ENCODE measurements at places on chromosomes 7 and 10.
A peak's percentile ranks its signal among the peaks of the same experiment; 100 is the strongest.

DNA sequence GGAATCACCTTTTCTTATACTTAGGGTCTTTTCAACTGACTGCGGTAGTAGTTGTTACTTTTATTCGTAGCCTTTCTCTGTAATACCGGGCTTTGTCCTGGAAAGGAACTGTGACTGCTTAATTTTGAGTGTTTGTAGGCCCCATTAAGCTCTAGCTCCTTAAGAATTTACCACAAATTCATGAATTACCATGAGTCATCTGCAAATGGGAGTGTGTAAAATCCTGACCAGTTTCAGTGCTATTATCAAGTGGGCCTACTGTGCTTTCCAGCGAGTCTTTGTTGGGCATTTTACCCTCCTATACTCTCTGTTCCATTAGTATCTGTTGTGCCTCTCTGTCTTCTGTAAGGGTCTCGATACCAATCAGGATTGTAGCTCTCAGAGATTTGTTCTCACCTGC is 49.7 kb downstream of the ZMYND11 start:
- no peak for DNase-seq

- peak; percentile 89 for DNase-seq
Measured at GRCh38 chr7:73827567-73828106, 3.2 kb upstream of the CLDN4 start.

DNA sequence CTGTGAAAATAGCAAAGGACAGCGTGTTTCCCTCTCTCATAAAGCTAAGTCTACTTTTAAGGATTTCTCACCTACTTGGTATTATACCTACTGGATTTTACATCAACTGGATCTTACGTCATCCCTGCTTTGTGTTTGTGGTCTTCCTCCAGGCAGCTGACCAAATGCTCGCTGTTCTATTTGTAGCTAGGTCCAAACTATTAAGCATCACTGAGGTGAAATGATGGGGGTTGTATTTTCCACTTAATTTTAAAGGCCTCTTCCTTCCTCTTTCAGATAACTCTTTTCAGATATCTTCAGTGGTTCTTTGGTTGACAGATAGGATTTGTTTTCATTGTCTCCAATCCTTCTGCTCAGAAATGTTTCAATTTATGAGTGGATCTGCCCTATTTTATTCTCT is 169.7 kb downstream of the RNLS start:
- DNase-seq = no peak

GRCh38 chr7:22150221-22150620 is 204.5 kb upstream of the CDCA7L start:
- DNase-seq = no peak

- no peak for DNase-seq
Measured at GRCh38 chr7:18667466-18667865, 171.9 kb downstream of the HDAC9 start.

DNA sequence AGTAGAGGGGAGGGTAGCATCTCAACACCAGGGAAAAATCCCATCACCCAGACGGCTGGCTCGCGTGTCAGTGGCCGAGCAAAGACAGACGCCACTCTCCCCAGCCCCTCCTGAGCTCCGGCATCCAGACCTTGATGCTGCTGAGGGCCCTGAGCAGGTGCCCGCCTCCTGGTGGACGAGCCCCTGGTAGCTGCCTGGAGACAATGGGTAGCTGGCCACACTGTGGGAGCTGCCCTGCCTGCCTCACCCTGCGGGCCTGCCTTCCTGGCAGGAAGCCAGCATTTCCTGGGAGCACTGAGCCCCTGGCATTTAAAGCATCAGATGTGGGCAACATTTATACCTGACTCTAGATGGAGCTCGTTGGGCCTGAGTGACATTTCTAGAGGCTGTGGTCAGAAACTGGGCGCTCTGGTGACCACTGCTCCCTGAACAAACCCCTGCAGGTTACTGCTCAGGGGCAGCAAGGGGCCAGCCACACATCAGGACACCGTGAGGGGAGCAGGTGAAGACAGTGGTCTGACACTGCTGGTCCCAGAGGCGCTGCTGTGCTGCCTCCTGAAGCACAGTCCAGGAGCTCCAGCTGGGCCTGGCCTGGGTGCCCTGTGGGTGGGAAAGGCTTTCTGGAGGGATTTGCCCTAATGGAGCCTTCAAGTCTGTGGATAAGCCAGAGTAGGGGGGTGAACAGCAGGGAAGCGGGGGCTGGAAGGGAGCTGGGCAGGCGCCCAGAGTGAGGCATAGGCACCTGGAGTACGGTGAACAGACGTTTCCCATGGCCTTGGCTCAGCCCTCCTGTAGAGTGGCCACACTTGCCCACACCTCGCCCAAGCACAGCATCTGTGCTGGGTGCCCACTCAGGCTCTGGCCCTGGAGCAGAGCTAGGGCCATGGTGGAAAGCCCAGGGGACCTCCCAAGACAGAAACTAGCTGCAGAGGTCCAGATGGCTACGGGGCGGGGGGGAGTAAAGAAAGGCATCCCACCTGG is 138.7 kb downstream of the MAPK8 start:
- no peak for DNase-seq

DNA sequence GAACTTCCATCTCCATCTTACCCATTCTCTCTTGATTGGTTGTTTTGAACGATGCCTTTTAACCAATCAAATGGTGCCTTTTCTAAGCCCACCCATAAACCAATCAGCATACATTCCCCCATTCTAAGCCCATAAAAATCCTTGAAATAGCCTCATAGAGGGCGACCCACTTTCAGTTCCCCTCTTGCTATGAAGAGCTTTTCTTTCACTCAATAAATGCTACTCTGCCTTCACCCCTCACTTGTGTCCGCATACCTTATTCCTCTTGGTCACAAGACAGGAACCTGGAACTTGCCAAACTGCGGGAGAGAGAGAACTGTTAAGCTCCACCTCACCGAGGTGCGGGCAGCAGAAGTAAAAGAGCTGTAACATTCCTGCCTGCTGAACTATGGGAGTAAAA is 1602.0 kb upstream of the LRRTM3 start:
- DNase-seq = no peak

DNA sequence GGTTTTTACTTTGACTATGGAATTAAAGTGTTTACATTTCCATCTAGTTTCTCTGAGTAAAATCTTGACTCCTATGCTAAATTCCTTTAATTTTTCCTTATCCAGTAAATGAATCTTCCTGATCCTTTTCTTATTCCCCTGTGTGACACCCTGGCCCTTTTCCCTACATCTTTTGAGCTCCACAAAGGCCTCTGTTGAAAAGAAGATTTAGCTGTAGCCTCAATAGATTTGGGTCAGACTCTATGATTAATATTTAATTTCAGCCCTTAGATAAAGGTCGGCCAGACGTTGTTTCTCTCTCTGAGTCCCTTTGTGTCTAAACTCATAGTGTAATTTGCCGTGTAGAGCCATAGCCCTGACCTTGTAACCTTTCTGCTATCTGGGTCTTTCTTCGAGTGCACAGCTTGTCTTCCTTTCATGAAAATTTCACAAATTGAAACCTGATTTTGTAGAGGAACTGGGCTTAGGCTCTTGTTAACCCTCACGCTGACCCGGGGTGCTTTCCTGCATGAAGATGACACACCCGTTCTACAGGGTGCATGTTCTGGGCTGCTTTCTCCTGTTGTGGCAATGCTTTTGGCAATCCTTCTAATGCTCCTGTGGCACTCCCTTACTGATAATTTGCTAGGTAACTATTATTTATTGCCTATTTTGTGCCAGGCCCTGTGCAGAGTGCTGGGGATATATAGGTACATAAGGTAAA is 21.2 kb downstream of the LSMEM1 start:
- DNase-seq = no peak

DNA sequence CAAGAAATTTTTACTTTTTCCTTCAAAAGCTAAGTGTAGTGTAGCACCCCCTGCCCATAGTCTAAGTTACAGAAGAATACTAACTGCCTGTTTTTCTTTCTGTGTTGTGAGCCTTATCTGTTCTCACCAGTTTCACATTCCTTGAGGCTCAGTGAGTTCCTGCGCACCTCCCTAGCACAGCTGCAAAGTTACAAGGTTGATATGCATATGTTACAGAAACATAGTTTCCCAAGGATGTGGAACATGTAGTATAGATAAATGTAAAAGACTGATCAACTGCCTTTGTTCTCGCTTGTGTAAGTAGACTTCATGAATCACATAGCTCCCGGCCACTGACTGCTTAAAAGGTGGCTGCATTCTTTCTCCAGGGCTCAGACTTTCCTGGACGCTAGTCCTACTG is 6.7 kb upstream of the ZNF33B start:
- DNase-seq = no peak

DNA sequence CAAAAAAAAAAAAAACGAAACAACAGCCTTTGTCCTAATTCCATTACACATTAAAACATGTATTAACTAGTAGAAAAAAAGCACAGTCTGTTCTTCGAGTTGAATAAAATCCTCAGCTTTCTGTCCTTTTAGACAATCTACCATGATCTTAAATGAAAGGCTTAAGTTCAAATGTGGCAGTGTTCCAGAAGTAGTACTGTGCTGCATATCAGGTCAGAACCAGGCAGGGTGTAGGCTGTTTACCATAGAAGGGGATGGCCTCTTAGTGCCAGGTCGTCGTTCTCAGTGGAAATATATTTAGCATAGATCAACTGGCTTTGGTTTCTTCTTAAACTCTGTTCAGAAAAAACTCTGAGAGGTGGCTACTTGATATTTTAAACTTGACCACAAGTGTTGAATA is 612.0 kb downstream of the CNTNAP2 start:
- no peak for DNase-seq

DNA sequence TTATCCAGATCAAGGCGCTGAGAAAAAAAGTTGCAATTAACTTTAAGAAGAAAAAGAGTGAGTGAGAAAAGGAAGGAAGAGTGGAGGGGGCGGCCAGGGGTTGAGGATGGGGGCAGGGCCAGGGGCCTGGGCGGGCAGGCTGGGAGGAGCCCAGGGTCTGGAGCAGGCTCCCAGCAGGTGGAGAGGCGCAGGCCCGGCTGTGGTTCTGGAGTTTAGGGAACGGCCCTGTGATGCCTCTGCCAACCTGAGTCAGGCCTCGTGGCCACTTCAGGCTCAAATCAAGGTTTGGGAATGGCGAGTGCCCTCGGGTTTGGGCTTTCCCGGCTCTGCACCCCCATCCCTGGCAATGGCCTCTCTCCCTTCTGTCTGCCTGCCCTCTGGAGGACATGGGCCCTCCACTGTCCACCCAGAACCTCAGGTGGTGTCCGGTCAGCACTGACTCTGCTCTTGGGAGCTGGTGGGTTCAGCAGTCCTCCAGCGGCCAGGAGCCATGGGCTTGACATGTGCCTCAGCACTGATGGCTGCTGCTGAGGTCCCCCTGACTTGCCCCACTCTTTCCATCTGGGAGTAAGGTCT is 41.0 kb upstream of the EMX2 start:
- no peak for DNase-seq

- DNase-seq = peak; percentile 55
Measured at GRCh38 chr10:78974617-78975317, 94.0 kb upstream of the ZMIZ1 start.

- DNase-seq = no peak
Measured at GRCh38 chr7:29086545-29086944, 59.8 kb downstream of the CPVL start.

- peak; percentile 73 for DNase-seq
Measured at GRCh38 chr10:102450374-102451104, 804 bp downstream of the C10orf95 start.

- no peak for DNase-seq
Measured at GRCh38 chr10:95297402-95297801, 6.6 kb upstream of the PDLIM1 start.

DNA sequence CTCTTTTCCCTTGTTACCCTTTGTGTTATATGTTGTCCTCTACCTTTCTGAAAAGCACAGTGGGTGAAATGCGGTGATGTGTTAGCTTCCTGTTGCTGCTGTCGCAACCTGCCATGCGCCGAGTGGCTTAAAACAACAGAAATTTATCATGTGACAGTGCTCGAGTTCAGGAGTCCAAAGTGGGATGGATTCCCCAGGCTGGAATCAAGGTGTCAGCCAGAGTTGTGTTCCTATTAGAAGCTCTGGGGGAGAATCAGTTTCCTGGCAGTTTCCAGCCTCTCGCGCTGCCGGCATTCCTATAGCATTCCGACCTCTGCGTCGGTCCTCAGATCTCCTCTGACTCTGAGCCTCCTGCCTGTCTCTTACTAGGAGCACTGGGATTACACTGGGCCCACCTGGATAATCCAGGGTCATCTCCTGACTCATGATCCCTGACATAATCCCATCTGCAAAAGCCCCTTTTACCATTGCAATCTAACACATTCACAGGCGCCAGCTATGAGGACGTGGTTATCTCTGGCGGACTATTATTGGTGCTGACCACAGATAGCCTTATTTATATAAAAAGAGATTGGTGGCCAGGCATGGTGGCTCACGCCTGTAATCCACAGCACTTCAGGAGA is 207.5 kb downstream of the CUX1 start:
- DNase-seq = no peak

- no peak for DNase-seq
Measured at GRCh38 chr7:8362723-8363369, 70.6 kb upstream of the NXPH1 start.

DNA sequence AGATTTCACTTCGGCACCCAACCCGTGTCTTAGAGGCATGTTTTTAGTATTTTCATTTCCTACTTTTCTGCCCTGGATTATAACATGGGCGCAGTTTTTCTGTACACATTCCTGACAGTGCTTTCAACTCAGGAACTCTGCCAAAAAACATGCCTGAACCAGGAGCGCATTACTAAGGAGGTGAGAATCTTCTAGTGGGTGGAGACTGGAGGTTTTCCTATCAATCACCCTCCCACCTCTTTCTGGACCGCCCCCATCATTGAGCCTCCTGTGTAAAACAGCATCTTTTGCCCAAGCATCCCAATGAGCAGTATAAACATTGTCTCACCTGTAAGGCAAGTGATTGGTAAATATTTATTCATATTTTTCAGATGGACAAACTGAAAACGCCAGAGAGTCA is 53.2 kb downstream of the STK17A start:
- DNase-seq = no peak

DNA sequence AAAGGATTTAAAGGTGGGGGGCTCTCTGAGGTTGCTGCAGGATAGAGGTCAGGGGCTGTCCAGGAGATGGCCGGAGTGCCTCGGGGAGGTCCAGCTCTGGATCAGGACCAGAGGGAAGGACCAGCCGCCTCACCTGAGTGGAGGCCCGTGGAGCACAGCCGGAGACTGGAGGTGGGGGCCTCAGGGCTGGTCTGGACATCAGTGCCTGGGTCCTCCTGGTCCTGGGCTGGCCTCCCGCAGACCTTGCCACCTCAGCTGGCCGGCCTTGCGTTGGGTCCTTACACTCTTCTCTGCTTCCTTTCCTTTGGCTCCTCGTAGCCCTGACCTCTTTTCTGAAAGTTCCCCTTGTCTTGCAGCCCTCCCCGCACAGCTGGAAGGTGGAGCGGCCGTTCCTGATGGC is 2.0 kb downstream of the SUN1 start:
- DNase-seq = no peak

GRCh38 chr10:19325581-19325980 is 277.0 kb downstream of the MALRD1 start:
- DNase-seq = no peak

GRCh38 chr10:89074120-89074519 is 83.5 kb downstream of the FAS start:
- no peak for DNase-seq

DNA sequence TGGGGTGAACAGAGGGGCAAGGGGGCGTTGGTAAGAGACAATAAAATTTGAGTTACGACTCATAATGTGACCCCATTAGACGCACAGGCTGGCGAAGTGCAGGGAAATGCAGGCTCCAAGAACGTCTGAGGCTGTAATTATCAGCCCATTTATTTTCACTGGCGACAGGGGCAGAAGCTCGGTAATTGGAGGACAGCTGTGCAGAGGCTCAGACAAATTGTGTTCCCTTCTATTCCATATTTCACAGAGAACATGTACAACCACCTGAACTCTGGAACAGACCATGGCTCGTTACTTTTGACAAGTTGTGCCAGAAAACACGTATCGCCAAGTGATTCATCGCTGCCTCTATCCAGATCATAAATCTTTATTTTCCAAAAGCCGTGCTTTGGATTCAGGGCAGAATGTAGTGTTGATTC is 137.3 kb upstream of the FRMD4A start:
- peak; percentile 20 for DNase-seq

All from NCI-H1436 (cell line).